ENCODE measurements at places on chromosomes 3 and 15.
A peak's percentile ranks its signal among the peaks of the same experiment; 100 is the strongest.

GRCh38 chr15:77414789-77415442, 5.0 kb downstream of the PEAK1 start:
- DNase-seq = no peak

- no peak for DNase-seq
These were observed 14.5 kb downstream of the RBP1 start for GRCh38 chr3:139524841-139525636.

DNA sequence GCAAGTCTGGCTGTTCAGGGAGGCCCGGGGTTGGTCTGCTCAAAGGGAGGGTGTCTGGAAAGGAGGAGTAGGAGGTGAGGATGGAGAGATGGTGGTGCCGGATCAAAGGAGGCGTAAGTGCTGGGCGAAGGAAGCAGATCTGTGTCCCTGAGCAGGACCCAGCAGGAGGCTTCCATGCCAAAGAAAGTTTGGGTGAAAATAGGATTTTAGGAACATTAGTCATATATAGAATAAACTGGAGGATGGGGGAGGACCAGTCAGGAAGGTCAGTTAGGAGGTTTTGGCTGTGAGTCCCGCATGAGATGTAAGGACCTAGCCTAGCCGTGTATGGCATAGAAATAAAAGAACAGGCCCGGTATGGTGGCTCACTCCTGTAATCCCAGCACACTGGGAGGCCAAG, 28.6 kb upstream of the VPS8 start:
- no peak for DNase-seq

DNA sequence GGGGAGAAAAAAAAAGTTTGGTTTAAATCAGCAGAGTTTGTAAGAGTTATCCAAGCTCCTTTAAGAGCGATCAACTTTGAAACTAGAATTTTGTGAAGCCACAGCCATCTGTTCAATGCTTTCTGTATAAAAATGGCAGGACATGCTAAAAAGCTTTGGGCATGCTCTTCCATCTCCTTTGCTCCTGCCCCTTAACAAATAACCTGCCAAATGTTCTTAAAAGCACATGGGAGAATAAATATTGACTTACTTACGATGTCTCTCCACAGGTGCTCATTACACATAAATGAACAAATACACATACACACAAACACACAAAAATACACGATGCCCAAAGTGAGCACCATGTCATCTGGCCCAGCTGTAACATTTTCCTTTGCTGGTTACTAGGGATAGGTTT, 211.8 kb upstream of the DPH6 start:
- no peak for DNase-seq

- peak; percentile 12 for DNase-seq
These were observed 7.2 kb downstream of the CD276 start for GRCh38 chr15:73691396-73691795.

DNA sequence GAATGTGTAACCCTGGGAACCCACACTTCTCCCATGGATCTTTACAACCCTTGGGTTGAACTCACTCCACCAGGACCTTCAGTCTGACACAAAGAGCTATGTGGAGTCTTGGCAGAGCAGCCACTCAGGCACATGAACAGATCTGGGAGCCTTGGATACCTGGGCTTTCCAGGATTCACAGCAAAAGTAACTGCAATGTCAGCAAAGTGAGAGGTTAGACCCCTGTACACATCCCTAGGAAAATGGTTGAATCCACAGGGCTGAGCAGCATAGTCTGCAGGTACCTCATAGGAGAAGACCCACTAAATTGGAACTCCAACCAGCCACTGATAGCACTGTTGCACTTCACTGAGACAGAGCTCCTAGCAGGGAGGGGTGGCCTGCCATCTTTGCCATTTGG, 59.6 kb downstream of the ILDR1 start:
- no peak for DNase-seq
